ENCODE measurements at places on chromosomes 11 and 22. TPM values are rescaled to one million over a fixed set of nuclear protein-coding genes. Genes with fewer than 3 reads are reported as not detected.

DNA sequence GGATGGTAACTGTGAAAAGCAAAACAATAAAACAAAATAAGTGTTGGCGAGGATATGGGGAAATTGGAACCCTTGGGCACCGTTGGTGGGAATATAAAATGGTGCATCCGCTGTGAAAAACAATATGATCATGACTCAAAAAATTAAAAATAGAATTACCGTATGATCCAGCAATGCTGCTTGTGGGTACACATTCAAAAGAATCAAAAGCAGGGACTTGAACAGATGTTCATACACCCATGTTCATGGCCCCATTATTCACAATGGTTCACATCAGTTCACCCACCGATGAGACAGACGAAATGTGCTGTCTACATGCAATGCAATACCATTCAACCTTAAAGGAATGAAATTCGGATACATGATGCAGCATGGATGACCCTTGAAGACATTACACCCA, 1.2 kb upstream of the DERL3 start:
- DNase-seq, result no peak
- no peak overlapping the region for H3K27ac ChIP-seq
- H3K4me1 ChIP-seq, result peaks cover 34% of the 10 kb centered on the region
- H3K4me3 ChIP-seq, result no peak overlapping the region

- H3K27me3 ChIP-seq, result peaks cover 10% of the 10 kb centered on the region
- peaks cover 31% of the 10 kb centered on the region for H3K4me1 ChIP-seq
- no peaks in the 10 kb centered on the region for H3K36me3 ChIP-seq
- H3K4me3 ChIP-seq, result no peak overlapping the region
These were observed 18.3 kb upstream of the TCF20 start for GRCh38 chr22:42288791-42289190.

DNA sequence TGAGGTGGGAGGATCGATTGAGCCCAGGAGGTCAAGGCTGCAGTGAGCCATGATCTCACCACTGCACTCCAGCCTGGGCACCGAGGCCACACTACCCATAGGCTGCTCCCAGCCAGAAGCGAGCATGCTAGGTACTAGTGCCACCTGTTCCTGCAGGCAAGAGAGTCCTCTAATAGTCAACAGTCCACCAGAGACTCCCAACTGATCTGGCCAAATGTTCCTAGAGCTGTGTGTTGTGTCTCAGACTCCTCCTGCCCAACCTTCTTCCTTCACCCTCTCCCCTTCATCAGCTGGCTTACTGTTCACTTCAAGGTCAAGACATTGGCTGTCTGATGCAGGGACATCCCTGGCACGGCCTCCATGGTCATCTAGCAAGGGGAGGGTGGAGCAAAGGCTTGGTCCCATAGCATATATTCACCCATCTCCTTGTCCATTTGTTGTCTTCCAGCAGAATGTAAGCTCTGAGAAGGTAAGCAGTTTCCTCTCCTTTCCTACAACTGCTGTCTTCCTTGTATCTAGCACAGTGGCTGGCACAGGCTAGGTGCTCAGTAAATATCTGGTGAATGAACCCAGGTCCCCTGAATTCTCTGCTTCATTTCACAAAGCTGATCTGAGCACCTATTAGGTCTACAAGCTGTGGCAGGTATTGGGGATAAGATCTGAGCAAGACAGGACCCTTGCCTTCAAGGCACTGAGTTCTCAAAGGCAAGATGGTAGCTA, 126.2 kb upstream of the SERPIND1 start:
- H3K36me3 ChIP-seq, result no peaks in the 10 kb centered on the region
- DNase-seq, result peak; percentile 18
- H3K27me3 ChIP-seq, result no peaks in the 10 kb centered on the region
- no peak overlapping the region for H3K4me3 ChIP-seq
- no peaks in the 10 kb centered on the region for H3K4me1 ChIP-seq

DNA sequence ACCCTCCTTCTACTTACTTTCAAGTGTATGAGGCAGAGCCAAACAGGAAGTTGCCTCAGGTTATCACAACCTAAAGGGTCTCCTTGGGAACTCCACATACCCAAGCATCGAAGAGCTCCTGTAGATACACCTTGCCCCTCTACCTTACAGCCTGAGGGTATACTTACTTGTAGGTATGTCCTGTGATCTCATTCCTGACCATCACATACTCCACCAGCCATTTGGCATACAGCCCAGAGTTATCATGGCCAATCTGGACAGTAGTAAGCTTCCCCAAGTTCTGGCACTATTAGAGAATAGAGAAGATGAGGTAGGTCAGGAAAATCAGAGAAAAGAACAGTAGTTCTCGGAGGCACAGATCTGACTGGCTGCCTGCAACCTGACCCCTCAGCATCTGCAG, 53.4 kb upstream of the SCUBE2 start:
- no peaks in the 10 kb centered on the region for H3K27me3 ChIP-seq
- H3K4me3 ChIP-seq, result no peak overlapping the region
- no peaks in the 10 kb centered on the region for H3K4me1 ChIP-seq
- no peak for DNase-seq

DNA sequence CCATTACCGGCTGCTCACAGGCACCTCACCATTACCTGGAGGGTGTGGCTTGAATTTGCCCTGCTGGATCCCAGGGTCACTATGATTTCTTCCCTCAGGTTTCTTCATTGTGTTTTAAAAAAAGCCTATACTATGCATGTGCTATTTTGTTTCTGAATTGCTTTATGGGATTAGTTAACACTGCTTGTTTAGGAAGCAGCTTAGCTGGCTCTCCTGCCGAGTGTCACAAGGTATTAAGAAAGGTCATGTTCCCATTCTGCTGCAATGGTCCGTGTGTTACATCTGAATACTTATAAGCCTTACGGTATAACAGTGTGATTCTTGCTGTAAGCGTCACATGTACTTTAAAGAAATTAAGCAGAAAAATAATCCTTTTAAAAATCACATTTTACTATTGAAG, 380.6 kb upstream of the B3GAT1 start:
- no peak overlapping the region for H3K4me3 ChIP-seq
- no peak for DNase-seq
- H3K27ac ChIP-seq, result no peak overlapping the region

DNA sequence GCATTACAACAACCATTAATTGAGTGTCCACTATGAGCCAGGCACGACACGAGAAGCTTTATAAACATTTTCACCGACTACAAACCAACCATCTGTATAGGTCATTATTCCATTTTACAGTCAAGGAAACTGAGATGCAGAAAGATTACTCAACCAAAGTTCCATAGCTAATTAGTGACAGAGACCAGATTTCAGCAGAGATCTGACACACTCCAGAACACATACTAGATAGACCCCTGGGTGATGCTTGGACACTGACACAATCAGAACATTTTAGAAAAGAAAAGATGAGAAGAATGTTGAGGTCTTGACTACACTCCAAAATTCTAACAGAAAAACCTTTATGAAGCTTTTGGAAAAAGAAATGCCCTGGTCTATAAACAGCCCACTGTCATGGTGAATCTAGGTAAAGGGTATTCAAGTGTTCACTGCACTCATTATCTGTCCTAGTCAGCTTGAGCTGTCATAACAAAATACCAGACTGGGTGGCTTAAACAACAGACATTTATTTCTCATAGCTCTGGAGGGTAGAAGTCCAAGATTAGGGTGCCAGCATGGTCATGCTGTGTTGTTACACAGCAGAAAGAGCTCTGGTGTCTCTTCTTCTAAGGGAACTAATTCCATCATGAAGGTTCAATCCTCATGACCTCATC, 89.0 kb downstream of the RELT start:
- no peak overlapping the region for H3K27ac ChIP-seq
- no peaks in the 10 kb centered on the region for H3K27me3 ChIP-seq
- DNase-seq, result no peak
- no peaks in the 10 kb centered on the region for H3K36me3 ChIP-seq
- no peak overlapping the region for H3K4me3 ChIP-seq

GRCh38 chr11:123083623-123084029, 21.7 kb upstream of the HSPA8 start:
- H3K36me3 ChIP-seq, result peaks cover 3% of the 10 kb centered on the region
- H3K27ac ChIP-seq, result peak overlapping the region; percentile 85
- no peaks in the 10 kb centered on the region for H3K27me3 ChIP-seq
- H3K4me3 ChIP-seq, result peak overlapping the region; percentile 50

DNA sequence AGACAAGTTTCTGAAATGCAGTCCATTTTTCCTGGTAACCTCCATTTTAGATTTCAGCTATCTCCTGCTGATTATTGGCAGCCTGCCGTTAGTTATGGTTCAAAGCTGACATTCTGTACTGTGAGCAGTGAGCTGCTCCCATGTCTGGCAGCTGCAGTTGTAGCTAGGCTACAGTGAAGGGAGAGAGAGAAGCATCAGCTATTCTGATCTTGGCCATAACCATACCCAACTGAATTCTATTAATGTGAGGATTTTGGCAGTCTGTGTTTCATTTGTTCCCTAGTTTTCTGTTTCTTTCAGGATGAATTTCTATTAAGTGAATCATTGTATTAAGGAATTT, 33.4 kb downstream of the SIK2 start:
- no peak overlapping the region for H3K4me3 ChIP-seq
- H3K36me3 ChIP-seq, result peaks cover 31% of the 10 kb centered on the region
- H3K27ac ChIP-seq, result no peak overlapping the region
- no peak for DNase-seq

DNA sequence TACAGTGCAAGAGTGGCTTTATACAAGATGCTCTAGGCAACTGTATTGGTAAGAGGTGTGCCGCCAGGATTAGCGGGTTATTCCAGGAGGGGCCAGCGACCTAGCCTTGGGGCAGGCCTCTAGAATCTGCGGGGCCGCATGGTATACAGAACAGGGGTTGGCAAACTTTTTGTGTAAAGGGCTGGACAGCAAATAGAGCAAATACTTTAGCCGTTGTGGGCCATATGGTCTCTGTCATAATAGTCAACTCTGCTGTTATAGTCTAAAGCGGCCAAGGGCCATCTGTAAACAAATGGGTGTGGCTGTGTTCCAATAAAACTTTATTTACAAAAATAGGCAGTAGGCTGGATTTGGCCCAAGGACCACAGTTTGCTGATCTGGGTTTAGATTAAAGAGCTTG, 32.6 kb downstream of the FBLN1 start:
- H3K27ac ChIP-seq, result no peak overlapping the region
- no peak overlapping the region for H3K4me3 ChIP-seq
- no peaks in the 10 kb centered on the region for H3K36me3 ChIP-seq

- H3K4me3 ChIP-seq, result no peak overlapping the region
- no peaks in the 10 kb centered on the region for H3K36me3 ChIP-seq
- H3K27me3 ChIP-seq, result peaks cover 8% of the 10 kb centered on the region
- no peaks in the 10 kb centered on the region for H3K4me1 ChIP-seq
These were observed 43.9 kb downstream of the NFAM1 start for GRCh38 chr22:42388130-42388797.

GRCh38 chr22:44505796-44506354, 7.8 kb upstream of the RTL6 start:
- peaks cover 22% of the 10 kb centered on the region for H3K27me3 ChIP-seq
- no peaks in the 10 kb centered on the region for H3K36me3 ChIP-seq
- peaks cover 3% of the 10 kb centered on the region for H3K4me1 ChIP-seq
- H3K27ac ChIP-seq, result no peak overlapping the region
- H3K4me3 ChIP-seq, result no peak overlapping the region

DNA sequence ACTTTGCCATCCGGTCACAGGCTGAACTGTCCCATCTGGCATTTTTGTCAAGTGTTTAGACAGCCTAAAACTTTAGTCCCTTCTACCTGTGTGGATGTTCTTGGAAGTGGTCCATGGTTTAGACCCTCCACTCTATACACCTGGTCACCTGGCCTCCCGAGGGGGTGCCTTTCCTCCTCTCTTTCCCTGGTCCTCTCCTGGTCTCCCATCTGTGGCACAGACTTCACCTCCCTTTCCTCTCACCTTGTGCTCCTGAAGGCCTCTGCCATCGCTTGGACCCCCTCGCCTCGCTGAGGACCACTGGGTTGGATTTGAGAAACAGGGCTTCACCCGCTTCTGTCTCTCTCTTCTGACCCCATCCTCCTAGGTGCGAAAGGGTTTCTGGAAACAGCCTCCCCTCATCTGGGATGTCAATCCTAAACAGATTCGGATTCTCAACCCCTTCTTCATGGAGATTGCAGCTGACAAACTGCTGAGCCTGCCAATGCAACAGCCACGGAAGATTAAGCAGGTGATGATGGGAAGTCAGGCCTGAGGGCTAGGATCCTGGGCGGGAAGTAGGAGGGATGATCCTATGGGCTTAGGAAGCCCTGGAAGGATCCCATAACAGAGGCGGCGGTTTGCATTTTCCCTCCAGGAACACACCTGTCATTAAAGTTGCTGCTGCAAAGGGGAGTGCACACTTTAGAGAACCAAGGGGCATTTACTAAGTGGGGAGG, 53.6 kb downstream of the ST3GAL4 start:
- DNase-seq, result no peak
- H3K27me3 ChIP-seq, result no peaks in the 10 kb centered on the region
- no peaks in the 10 kb centered on the region for H3K4me1 ChIP-seq

GRCh38 chr22:41659941-41660340, 28.7 kb downstream of the SNU13 start:
- no peaks in the 10 kb centered on the region for H3K27me3 ChIP-seq
- DNase-seq, result no peak
- no peak overlapping the region for H3K4me3 ChIP-seq
- H3K4me1 ChIP-seq, result no peaks in the 10 kb centered on the region
- H3K36me3 ChIP-seq, result peaks cover 41% of the 10 kb centered on the region

DNA sequence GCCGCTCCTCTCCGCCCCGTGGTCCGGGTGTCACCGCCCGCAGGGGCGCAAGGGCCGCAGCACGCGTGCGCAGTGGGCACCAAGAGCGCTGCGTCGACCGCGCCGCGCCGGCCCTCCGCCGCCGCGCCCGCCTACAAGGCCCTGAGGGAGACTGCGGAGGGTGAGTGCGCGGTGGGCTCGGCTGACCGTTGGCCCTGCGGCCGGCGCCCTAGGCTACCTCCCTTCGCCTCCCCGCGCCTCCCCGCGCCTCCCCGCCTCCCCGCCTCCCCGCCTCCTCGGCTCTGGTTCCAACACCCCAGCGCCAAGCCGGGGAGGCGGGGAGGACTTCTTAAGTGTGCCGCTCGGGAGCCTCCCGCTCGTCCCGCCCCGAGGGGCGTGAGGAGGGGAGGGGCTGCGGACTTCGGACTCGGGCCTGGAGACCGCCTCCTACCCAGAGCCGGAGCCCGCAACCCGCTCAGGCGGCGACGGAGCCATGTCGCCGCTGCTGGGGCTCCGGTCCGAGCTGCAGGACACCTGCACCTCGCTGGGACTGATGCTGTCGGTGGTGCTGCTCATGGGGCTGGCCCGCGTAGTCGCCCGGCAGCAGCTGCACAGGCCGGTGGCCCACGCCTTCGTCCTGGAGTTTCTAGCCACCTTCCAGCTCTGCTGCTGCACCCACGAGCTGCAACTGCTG, at the start of gene AQP11:
Gene AQP11, plus strand, starts transcription at position 433 of the 673 bp plus-strand sequence. Its CDS starts 40 bp downstream, at position 473.
- peaks cover 4% of the 10 kb centered on the region for H3K36me3 ChIP-seq
- peak within 1 kb of the TSS; percentile 41 for H3K27ac ChIP-seq

The PGA5 gene
- not detected for total RNA-seq

The KCNK7 gene
- total RNA-seq, result 0.80 TPM

The FOLH1 gene
- not detected for total RNA-seq

The MYO18B gene
- 6.1 TPM for total RNA-seq

The NELL1 gene
- total RNA-seq, result not detected

The OR52A1 gene
- total RNA-seq, result not detected

The ZNF280B gene
- total RNA-seq, result 2.4 TPM

The APOL5 gene
- not detected for total RNA-seq

Data from activated CD8-positive, alpha-beta memory T cell treated with anti-CD3 and anti-CD28 coated beads, Interleukin-2, amount 10 ng/mL, durations not matched to agents 7 days and 5 days (primary cell).